ENCODE measurements at places on chromosomes 7 and 10.
A peak's percentile ranks its signal among the peaks of the same experiment; 100 is the strongest.

- no peak for DNase-seq
Observed at GRCh38 chr10:124621637-124622036, 122.5 kb downstream of the FAM53B start.

GRCh38 chr7:21500117-21500832, 42.6 kb upstream of the DNAH11 start:
- DNase-seq: no peak

GRCh38 chr10:65320236-65321026, 1605.4 kb upstream of the LRRTM3 start:
- no peak for DNase-seq

GRCh38 chr7:22944022-22944421, 69.9 kb downstream of the HYCC1 start:
- DNase-seq: no peak

DNA sequence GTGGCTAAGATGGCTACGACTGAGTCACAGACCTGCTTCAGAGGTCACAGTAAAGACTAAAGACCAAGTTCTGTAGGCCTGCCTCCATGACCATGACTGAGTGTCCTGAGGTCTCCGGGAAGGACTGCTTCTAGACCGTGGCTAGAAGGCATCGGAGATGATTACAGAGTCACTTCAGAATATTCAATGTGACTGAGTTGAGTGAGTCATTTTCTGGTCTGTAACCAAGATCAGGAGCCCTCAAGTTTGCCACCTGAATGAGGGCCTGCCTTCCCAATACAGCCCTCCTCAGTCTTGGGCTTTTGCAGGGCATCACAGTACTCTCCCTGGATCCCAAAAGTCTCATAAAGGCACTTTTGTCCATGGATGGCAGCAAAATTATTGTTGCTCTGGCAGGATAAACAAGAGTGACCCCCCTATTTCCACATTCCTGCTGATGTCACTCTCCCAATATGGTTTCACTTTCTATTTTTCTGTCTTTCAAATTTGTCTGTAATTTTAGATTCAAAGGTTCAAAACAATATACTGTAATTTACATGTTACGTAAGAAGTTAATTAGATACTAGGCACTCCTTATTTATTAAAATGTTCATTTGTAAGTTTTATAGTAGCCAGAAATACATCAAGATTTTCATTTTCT, 47.7 kb upstream of the ZNF92 start:
- DNase-seq: no peak

DNA sequence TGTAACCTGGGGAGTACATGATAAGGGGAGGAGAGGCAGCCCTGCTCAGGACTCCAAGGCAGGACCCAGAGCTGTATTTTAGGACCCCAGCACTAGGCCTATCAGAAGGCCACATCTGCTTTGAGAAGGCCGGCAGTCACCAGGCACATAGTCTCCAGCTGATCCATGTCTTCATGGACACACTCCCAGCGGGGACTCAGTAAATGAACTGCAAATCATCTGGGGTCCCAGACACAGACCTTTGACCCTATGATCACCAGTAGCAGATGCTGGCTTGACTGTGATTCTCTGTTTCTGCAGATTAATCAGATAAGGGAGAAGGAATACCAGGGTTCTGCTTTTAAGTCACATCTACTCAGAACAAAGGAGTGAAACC, 341.4 kb upstream of the PODXL start:
- no peak for DNase-seq

- no peak for DNase-seq
Observed at GRCh38 chr10:75179657-75180177, 30.9 kb upstream of the VDAC2 start.

DNA sequence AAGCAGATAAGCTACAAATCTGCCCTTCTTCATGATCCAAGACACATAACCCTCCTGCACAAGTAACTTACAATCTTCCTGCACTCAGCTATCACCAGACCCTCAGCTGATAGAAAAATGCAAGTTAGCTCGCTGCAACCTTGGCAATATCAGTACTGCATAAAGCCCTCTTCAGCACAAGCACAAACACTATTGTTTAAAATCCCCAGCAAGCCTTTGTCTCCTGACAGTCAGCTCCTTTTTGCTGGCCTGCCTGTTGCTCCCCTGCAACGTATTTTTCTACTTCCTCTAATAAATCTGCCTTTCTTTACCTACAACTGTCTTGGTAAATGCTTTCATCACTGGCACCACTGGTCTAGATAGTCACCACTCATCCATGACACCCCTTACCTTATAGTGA, 59.8 kb downstream of the BAMBI start:
- no peak for DNase-seq

- no peak for DNase-seq
Observed at GRCh38 chr7:84154991-84155781, 39.4 kb downstream of the SEMA3A start.

- DNase-seq: peak; percentile 96
Observed at GRCh38 chr7:28093623-28094232, 86.9 kb downstream of the JAZF1 start.

DNA sequence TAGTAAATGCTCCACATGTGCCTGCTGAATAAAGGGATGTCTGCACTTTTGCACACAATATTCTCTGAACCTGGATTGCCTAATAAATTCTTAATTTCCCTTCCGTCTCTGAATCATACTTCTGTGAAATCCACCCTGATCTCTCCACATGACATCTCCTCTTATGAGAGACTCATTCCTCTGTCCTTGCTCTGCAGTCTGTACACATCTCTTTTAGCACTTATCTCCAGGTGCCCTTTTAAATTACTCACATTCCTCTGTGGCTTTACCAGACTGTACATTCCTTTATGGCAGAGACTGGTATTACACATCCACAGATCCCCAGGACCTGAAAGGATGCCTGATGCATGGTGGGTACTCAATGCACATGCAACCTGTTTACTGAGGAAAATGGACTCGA, 527.6 kb downstream of the PHTF2 start:
- DNase-seq: no peak

DNA sequence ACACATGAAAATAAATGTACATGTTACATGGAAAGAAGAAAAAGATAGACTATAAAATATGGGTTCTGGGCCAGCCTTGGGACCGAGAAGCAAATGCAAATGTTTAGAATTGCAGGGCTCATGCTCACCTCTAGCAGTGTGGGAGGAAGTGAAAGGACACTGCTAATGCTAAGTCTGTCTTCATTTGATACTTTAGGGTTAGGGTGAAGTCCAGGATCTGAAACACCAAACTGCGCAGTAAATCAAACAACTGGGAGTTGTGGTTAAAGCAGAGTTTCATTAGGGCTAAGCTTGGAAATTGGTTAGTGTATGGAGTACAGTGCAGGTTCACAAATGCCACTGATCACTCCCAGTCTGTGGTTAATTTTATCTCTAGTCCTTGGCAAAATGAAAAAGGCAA, 73.2 kb upstream of the PDK4 start:
- DNase-seq: no peak

DNA sequence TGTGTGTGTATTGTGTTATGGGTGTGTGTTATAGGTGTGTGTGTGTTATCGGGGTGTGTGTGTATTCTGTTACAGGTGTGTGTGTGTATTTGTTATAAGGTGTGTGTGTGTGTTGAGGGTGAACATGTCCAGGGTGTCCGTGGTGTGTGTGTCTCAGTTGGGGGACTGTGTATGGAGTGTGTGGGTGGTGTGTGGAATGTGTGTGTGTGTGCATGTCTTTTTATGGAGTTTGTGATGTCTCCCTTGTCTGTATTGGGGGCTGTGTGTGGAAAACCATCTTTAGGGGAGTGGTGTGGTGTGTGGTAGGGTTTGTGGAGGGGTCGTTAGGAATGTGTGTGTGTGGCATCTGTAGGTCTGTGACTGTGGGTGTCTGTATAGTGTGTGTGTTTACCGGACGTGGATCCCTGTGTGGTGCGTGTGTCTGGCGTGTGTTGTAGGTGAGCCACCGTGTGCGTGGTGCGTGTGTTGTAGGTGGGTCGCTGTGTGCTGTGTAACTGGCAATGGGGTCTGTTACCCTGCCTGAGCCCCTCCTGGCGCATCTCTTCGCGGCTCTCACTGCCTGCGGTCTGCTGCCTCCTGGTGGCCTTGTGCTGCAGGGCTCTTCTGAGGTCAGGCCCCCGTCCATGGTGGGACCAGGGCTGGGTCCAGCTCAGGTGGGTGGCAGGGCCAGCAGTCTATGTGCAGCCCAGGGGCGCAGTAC, 61.7 kb downstream of the PALD1 start:
- peak; percentile 77 for DNase-seq

DNA sequence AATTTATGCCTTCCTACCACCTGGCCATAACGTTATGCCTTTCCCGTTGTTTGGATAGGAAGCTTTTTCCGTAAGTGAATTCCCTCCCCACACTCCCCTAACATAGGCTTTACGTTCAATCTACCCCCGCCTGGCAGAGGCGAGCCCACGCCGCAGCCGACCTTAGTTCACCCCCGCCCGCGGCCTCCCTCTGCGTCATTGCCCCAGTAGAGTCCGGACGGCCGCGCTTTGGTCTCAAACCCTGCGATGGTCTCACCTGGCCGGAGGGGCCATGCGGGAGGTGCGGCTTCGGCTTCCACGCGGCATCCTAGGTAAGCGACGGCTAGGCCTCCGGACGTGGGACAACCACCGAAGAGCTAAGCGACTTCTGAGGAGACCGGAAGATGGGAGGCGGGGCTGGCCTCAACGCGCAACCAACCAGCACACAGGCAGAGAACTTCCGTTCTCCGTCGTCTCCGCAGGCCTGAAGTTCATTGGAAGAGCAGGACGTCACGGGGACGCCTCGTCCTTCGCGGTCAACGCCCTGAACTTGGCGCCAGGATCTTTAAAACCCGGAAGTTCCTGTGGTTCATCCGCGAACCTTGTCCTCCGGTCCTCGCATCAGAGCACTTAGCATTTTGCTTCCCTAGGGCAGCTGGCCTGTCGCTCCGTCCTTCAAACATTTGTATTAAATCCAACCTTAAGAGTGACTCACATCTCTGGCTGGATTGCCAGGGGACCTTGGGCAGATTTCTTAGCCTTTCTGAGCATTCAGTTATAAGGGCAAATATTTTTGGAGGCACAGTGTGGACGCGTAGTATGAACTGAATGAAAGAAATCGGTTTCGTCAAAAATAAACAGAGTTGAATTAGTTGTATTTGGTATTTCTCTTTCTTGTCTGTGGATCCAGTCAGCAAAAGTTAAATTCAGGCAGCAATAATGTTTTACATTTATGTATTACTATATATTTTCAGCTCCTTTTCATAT, at the start of gene CHCHD2:
Gene CHCHD2 (minus strand): TSS at position 369 of the 966 bp plus-strand sequence. CDS start 63 bp downstream, at position 306.
- DNase-seq: no peak

DNA sequence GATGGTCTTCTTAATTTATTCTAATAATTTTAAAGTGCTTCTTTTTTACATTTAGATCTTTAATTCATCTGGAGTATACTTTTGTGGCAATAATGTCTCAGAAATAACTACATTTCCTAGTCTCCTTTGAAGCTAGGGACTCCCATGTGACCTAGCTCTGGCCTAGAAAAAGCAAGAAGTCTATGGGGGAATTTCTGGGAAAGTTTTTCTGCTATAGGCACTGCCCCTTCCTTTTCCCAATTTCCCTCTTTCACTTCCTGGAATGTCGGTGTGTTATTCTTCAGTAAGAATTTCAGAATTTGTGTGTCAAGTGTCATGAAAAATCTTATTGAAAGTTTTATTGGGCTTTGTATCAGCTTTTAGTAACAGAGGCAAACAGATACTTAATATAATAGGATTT, 94.6 kb upstream of the LRRC4 start:
- no peak for DNase-seq

- DNase-seq: no peak
Observed at GRCh38 chr10:23281044-23281433, 63.6 kb downstream of the C10orf67 start.

DNA sequence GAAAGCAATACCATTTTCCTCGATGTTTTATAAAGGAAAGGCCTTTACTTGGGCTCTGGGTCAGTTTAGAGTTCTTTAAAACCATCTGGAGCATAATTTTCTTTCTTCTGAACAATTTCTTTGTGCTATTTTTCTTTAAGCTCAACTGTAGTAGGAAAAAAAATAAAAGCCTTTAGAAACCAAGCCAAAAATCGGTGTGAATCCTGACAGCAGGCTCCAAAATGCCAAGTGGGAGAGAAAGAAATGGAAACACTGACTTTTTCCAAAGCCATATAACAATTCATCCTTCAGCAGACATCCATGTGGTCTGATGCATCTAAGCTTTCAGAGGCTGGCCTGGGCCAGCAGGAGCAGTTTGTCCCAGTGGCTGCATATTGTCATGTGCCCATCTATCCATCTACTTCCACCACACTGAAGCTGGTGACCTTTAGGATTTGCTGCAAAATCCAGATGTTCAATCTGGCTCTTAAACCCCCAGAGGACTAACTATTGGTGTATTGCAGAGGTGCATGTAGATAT, 23.0 kb upstream of the ITPRID1 start:
- no peak for DNase-seq

GRCh38 chr7:716636-717035, 9.9 kb upstream of the DNAAF5 start:
- DNase-seq: no peak

DNA sequence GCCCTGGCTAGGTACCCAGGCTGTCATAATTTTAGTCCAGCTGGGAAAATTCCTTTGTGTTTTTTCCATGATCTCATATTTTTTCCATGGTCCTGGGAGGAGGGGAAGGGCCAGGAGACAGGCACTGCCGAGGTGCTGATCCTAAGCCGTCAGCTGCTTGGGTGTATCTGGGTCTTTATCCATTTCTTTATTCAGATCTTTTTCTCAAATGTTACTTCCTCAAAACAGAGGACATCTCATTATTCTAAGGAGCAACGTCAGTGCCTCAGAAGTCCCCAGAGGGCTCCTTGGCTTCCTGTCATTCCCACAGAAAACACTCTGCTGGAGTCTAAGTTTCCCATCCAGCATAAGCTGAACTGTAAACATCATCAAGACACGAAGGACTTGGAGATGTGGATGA, 2.8 kb upstream of the OR6V1 start:
- DNase-seq: no peak

- peak; percentile 65 for DNase-seq
Observed at GRCh38 chr7:140640060-140640637, 464 bp downstream of the DENND2A start.
